ENCODE measurements at places on chromosomes 7 and 10.

GRCh38 chr10:118720685-118721538 lies 33.9 kb downstream of the CACUL1 start:
- no peak for DNase-seq

DNA sequence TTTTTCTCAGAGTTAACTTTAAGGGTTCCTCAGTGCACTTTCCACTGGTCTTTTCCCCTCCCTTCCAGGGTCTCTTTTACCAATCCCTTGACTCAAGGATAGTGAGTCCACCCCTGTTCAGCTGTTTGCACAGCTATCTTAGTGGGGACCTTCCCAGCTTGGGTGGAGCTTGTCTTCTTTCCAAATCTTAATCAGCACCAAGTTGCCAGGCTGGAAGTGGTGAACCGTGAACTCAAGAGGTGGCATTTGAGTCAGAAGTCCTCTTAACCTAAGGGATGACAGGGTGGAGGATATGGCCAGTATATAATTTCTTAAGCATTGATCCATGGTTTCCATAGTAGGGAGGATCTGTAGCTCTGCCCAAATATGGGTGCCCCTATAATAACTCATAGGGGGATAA lies 25.0 kb downstream of the MAPK8 start:
- no peak for DNase-seq

- no peak for DNase-seq
Measured at GRCh38 chr10:101464599-101464998, 110.6 kb downstream of the BTRC start.

GRCh38 chr7:75621124-75621523 lies 117.6 kb downstream of the HIP1 start:
- DNase-seq = no peak

- DNase-seq = no peak
Measured at GRCh38 chr10:102352066-102352715, 43.3 kb upstream of the NFKB2 start.

- DNase-seq = no peak
Measured at GRCh38 chr7:2148189-2148588, 84.6 kb downstream of the MAD1L1 start.

GRCh38 chr10:6995831-6996230 lies 415.0 kb downstream of the SFMBT2 start:
- no peak for DNase-seq

- DNase-seq = no peak
Measured at GRCh38 chr7:155791214-155791737, 21.0 kb downstream of the SHH start.

- DNase-seq = no peak
Measured at GRCh38 chr10:58969576-58969975, 206.9 kb upstream of the PHYHIPL start.

DNA sequence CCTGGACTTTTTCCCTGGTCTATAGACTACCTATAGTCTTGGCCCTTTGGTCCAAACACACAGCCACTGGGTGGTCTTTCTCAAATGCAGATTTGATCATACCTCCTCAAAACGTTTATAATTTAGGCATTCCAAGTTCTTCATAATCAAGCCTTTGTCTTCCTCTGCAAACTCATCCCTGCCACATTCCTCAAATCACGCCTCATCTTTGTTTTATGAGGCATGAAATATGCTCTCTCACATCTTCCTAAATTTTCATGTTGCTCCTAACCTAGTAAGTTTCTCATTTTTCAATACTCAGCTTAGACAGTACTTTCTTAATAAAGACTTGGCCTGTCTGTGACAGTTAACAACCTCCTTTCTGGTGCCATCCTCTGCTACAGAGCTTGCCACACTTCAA lies 10.9 kb upstream of the HERC4 start:
- no peak for DNase-seq

- DNase-seq = no peak
Measured at GRCh38 chr7:155003092-155003375, at the start of gene PAXIP1. TSS of gene PAXIP1 (minus strand) at chr7:155003124. CDS start at chr7:155002929, 195 bp downstream.

- no peak for DNase-seq
Measured at GRCh38 chr7:2251841-2252771, 10.1 kb downstream of the NUDT1 start.

- DNase-seq = no peak
Measured at GRCh38 chr10:130160775-130161174, 24.6 kb downstream of the GLRX3 start.

GRCh38 chr7:87463982-87464381 lies 11.5 kb downstream of the ABCB4 start:
- no peak for DNase-seq

DNA sequence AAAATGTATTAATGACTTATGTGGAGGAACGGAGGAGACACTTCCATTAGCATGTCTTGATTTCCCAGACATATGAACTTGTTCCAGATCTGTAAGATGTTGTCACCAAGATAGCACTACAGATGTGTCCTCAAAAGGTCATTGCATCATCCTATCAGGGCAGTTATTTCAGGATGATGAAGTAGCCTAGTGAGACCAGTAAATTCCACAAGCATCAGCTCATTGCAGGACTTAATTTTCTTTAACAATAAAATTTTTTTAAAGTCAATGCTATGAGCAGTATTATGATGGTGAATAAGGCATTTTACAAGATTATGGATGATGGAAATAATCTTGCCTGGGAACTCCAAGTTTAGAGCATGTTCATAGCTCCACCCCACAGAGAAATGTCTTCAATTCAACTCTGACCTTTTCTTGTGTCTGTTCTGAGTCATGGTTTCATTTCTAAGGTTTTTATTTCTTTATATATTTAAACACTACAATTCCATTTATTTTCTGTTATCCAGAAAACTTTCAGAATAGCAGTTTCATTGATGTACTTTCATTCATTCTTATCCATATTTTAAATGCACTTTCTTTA lies 1203.3 kb upstream of the CELF2 start:
- DNase-seq = no peak

DNA sequence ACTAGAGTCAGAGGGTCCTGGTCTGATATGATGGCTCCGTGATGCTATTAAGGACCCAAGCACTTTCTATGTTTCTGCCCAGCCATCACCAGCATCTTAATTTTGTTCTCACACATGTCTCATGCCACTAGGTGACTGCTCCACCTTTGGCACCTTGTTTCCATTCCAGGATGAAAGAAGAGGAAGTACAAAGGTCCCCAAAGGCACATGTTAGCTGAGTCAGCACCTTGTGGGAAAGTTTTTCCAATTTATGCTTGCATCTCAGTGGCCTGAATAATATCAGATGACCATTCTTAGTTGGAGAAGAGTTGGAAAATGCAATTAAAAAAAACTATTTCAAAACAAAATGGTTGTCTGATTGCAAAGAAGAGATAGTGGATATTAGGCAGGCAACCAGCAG lies 341.0 kb upstream of the NPSR1 start:
- DNase-seq = no peak

- no peak for DNase-seq
Measured at GRCh38 chr10:115844591-115844990, 428.4 kb downstream of the GFRA1 start.

DNA sequence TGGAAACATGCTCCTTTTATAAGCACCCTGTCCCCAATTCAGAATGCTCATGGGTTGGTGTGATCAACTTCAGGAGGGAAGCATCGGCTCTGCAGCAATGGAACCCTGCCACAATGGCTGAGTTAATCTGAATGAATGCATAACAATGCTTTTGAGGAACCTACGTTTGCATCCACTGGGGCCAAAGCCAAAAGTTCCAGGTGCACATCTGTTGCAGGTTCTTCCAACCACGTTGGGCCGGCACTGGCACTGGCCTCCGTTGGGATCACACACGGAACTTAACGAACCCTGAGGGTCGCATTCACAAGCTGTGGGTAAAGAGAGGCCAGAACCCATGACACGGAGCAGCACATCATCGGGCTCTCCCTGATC lies 43.4 kb downstream of the LAMB1 start:
- no peak for DNase-seq

DNA sequence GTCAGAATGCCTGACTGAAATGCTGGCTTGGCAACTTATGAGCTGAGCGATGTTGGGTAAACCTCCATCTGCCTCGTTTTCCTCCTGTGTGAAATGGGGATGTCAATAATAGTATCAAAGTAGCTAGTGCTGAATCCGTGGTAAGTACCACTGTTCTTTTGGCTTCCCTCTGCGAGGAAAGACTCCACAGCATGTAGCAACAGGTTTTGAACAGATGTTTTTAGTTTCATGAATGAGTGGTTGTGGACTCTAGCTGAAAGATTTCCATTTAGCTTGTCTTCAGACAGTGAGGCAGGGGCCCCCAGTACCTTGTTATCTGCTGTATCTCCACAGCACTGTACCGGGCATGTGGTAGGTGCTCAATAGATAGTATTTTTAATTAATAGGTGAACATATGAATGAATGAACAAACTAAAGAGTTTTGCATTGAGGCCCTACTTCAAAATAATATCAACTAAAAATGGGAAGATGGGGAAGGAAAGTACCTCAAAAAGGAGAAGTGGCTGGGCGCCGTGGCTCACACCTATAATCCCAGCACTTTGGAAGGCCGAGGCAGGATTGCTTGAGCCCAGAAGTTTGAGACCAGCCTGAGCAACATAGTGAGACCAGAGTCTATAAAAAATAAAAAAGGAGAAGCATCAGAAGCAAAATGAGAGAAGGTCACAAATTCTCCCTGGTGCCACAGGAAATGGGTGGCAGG lies 5.6 kb upstream of the DLG5 start:
- no peak for DNase-seq

- no peak for DNase-seq
Measured at GRCh38 chr7:34523226-34523918, 134.6 kb upstream of the NPSR1 start.

- no peak for DNase-seq
Measured at GRCh38 chr7:70654979-70655378, 477.0 kb upstream of the GALNT17 start.

GRCh38 chr10:80272793-80273522 lies 16.5 kb downstream of the MAT1A start:
- no peak for DNase-seq

DNA sequence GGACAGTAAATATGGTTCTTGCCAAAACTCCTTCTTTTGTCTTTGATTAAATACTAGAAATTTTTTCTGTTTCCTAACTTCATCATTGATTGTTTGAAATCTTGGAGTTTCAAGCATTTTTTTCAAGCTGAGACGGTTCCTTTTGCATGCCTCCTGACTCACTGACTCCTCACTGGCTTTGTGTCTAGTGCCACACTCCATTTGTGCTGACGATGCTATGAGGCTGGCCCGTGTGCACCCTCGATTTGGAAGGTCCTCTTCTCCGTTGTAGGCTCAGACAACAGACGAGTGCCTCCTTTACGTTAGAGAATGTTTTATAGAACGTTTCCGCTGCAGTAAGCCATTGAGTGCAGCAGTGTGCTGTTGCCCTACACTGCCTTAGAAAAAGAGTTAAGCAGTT lies 10.8 kb upstream of the CSGALNACT2 start:
- DNase-seq = no peak

GRCh38 chr7:51255036-51255435 lies 61.6 kb downstream of the COBL start:
- no peak for DNase-seq

- no peak for DNase-seq
Measured at GRCh38 chr10:129444359-129444758, 22.7 kb upstream of the MGMT start.

DNA sequence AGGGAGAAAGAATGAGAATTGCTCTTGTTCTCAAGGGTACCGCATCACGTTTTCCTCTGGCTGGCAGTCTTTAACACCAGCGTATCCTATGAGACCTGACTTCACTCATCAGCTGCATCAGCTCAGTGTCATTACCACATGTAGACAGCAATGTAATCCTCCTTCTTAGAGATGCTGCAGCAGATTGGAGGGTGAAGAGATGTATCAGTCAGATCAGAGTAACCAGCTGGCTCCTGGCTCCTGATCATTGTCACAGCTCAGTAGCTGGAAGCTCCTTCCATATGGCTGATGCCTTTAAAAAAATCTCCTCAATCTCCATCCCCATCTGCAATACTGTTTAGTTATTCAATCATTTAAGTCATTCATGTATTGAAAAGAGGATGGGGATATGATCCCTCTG lies 39.7 kb upstream of the EPHB6 start:
- DNase-seq = no peak

DNA sequence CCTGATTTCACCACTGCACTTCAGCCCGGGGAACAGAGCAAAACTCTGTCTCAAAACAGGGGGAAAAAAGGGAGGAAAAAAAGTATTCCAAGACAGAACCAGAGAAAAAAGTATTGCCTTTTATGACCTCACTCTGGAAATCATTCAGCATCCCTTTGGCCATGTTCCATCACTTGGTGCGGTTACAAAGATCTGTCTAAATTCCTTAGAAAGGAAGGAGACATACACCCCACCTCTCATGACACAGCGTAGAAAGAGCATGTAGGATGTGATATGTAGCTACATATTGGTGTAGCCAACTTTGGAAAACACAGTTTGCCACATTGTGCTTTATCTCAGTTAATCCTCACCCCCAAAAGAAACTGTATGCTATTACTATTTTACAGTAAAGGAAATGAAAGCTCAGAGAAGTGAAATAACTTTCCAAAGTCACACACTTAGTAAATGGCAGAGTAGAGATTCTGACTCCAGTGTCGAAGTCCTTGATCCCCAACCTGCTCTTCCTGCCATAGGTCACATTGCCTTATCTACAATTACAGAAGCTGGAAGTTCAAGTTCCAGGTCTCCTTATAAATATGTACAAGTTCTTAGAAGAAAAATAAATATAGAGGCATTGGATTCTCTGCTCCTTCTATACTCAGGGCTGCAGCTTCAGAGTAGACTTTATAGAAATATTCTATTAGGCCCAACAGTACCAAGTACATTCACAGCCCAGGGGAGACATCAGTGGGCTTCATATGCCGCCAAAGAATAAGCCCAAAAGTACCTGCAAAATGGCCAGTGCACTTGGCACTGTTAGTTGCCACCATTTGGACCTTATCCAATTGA lies 91.6 kb upstream of the KMT2E start:
- no peak for DNase-seq

GRCh38 chr7:85030893-85031292 lies 156.0 kb downstream of the SEMA3D start:
- no peak for DNase-seq

GRCh38 chr7:46054272-46054671 lies 133.2 kb upstream of the IGFBP3 start:
- DNase-seq = no peak

DNA sequence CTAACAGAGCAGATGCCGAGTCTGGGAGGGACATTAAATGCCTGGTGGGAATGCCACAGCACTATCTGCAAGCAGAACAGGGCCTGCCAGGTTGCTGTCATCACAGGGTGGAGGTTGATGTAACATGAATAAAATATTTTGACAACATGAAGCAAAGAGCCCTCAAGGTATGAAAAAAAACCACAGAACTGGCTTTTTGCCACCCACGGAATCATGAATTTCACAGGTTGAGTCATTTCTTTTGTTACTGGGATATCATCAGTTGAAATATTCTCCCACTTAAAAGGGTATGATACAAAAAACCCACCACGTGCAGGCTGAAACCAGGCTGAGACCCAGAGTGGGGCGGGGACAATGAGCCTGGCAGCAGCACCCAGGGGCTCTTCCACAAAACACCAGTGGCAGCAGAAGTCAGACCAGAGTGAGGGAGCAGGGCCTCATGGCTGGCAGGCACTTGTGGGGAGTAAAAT lies 220.1 kb downstream of the TNS3 start:
- no peak for DNase-seq

- no peak for DNase-seq
Measured at GRCh38 chr7:16498122-16498521, 28.5 kb upstream of the LRRC72 start.
